ENCODE measurements at places on chromosomes 13 and 19. TPM values are rescaled to one million over a fixed set of nuclear protein-coding genes. Genes with fewer than 3 reads are reported as not detected.

GRCh38 chr19:53906211-53907192 is 2.6 kb upstream of the CACNG7 start:
- H3K4me1 ChIP-seq: peaks cover 5% of the 10 kb centered on the region
- no peak overlapping the region for H3K4me3 ChIP-seq
- H3K27ac ChIP-seq: no peak overlapping the region

- H3K27ac ChIP-seq: no peak overlapping the region
- no peak overlapping the region for H3K4me3 ChIP-seq
- H3K36me3 ChIP-seq: no peaks in the 10 kb centered on the region
- H3K4me1 ChIP-seq: no peaks in the 10 kb centered on the region
- H3K27me3 ChIP-seq: no peaks in the 10 kb centered on the region
Measured at GRCh38 chr19:30091456-30091855, 149.4 kb downstream of the URI1 start.

DNA sequence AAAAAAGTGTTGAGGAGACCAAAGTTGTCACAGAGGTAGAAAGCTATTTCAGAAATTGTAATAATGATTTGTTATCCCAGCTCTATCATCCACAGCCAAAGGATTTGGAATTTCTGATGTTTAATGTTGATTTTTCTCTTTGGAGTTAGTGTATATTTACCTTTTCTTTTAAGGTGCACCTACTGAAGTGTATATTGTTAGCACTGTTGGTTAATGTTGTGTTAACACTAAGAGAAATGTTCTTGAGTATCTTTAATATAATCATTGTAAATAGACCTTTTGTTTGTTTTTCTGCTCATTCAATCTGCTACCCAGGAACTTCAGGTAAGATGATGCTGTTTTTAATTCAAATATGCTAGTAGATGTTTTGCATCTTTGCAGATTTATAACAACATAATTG is 57.5 kb downstream of the ZAR1L start:
- no peaks in the 10 kb centered on the region for H3K27me3 ChIP-seq
- peaks cover 6% of the 10 kb centered on the region for H3K36me3 ChIP-seq
- no peak for DNase-seq

- no peak overlapping the region for H3K4me3 ChIP-seq
- peak; percentile 75 for DNase-seq
- no peaks in the 10 kb centered on the region for H3K27me3 ChIP-seq
- no peaks in the 10 kb centered on the region for H3K36me3 ChIP-seq
Measured at GRCh38 chr13:107421028-107421427, 794.3 kb downstream of the LIG4 start.

- no peak overlapping the region for H3K27ac ChIP-seq
- no peaks in the 10 kb centered on the region for H3K27me3 ChIP-seq
- DNase-seq: no peak
- peaks cover 2% of the 10 kb centered on the region for H3K4me1 ChIP-seq
- no peak overlapping the region for H3K4me3 ChIP-seq
Measured at GRCh38 chr13:106178816-106179215, 356.6 kb downstream of the EFNB2 start.

DNA sequence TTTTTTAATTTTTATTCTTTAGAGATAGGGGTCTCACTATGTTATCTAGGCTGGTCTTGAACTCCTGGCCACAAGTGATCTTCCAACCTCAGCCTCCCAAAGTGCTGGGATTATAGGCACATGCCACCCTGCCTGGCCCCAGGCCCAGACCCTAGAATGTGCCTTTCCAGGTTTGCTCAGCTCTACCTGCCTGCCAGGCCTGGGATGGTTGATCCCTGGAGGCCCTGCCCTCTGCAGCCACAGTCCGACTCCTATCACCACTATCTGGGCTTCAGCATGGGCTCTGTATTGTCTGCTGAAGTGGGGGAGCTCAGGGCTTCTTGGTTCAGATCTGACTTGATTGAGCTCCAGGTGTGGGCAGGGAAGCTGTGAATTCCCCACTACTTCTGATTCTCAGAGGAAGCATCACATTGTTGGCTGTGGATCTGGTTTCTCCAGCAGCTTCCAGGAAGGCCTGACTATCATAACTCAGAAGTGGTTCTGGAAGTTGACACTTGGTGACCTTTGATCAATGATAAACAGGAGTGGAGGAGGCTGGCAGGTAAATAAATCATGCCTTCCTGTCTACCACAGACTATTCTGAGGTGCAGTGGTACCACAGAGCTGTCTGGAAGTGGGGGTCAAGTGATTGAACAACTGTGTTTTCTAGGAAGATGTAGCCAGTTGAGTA is 71.9 kb downstream of the OLFM4 start:
- no peak overlapping the region for H3K4me3 ChIP-seq
- no peak overlapping the region for H3K27ac ChIP-seq
- no peaks in the 10 kb centered on the region for H3K36me3 ChIP-seq

- no peak overlapping the region for H3K4me3 ChIP-seq
- H3K27me3 ChIP-seq: peaks cover 1% of the 10 kb centered on the region
- no peak for DNase-seq
- no peaks in the 10 kb centered on the region for H3K36me3 ChIP-seq
- no peak overlapping the region for H3K27ac ChIP-seq
Measured at GRCh38 chr13:31786011-31786410, 46.7 kb downstream of the RXFP2 start.

- H3K4me3 ChIP-seq: no peak overlapping the region
- H3K36me3 ChIP-seq: no peaks in the 10 kb centered on the region
- H3K27ac ChIP-seq: no peak overlapping the region
- H3K27me3 ChIP-seq: peaks cover 13% of the 10 kb centered on the region
- DNase-seq: no peak
Measured at GRCh38 chr13:24670961-24671381, 9.2 kb upstream of the ATP12A start.

- H3K27me3 ChIP-seq: no peaks in the 10 kb centered on the region
- peak overlapping the region; percentile 79 for H3K27ac ChIP-seq
- H3K36me3 ChIP-seq: peaks cover 7% of the 10 kb centered on the region
- H3K4me3 ChIP-seq: peak overlapping the region; percentile 91
Measured at GRCh38 chr13:23579896-23580683, 9.9 kb downstream of the TNFRSF19 start.

DNA sequence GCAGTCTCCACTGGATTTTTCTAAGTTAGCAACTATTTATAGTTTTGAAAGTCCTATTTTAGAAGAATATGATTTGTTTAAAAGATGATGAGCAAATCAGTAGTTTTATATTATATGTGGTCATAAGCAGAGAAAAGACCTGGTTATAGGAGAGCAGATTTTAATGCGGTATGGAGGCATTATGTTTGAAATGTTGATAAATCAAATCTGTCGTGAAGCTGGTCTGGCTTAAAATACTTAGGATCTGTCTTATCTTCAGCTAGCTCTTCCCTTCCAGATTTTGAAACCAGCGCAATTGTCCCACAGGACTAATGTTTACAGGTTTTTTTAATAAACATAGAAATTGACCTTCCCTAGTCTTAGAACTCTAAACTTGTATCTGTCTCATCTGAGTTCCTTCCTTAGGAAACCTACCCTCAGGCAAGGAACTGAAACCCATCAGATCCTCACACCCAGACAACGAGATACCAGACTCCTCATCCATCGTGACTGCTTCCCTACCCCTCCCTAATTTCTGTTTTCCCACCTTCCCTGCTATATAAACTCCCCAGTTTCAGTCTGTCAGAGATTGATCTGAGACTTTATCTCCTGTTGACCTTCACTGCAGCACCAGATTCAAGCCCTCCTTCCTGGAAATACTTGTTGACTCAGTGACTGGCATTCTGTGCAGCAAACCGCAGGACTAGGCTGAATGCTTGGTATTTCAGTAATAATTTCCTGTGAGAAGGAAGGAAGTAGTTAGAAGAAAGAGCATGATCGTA is 37.8 kb upstream of the CXCL17 start:
- no peaks in the 10 kb centered on the region for H3K36me3 ChIP-seq
- no peak overlapping the region for H3K27ac ChIP-seq
- no peaks in the 10 kb centered on the region for H3K4me1 ChIP-seq
- H3K4me3 ChIP-seq: no peak overlapping the region
- DNase-seq: peak; percentile 47

DNA sequence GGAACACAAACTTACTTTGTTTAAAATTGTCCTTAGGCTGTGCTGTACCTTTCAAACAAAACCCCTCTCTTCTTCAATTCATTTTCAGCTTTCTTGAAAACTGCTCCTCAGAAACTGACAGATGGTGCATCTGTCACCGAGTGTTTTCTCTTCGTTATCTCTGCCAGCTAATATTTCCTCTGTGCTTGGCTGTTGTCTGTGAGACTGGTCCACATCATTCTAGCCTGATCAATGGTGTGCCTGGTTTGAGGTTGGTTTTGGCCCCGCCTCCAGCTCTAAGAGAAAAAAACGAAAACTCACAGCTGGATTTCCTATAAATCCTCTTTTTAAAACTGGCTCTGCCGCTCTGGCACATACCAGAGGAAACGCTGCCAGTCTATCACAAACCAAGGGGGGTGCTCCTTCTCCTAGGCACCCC is 79.7 kb downstream of the STARD13 start:
- H3K27ac ChIP-seq: peak overlapping the region; percentile 66
- peaks cover 5% of the 10 kb centered on the region for H3K36me3 ChIP-seq
- H3K4me1 ChIP-seq: peaks cover 30% of the 10 kb centered on the region
- no peaks in the 10 kb centered on the region for H3K27me3 ChIP-seq
- DNase-seq: peak; percentile 62

DNA sequence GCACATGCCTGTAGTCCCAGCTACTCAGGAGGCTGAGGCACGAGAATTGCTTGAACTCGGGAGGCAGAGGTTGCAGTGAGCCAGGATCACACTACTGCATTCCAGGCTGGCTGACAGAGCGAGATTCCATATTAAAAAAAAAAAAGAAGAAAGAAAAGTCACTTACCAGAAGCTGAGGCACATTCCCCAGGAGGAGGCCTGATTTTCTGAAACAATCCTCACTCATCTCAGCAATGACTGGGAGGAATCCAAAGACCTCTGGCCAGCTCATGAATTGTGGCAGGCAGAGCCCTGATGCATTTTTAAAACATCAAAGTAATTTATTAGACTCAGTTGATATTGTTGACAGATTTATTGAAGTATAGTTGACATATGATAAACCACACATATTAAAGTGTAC is 206.3 kb downstream of the FOXO1 start:
- H3K27me3 ChIP-seq: no peaks in the 10 kb centered on the region
- H3K27ac ChIP-seq: no peak overlapping the region
- no peak overlapping the region for H3K4me3 ChIP-seq
- no peaks in the 10 kb centered on the region for H3K4me1 ChIP-seq

DNA sequence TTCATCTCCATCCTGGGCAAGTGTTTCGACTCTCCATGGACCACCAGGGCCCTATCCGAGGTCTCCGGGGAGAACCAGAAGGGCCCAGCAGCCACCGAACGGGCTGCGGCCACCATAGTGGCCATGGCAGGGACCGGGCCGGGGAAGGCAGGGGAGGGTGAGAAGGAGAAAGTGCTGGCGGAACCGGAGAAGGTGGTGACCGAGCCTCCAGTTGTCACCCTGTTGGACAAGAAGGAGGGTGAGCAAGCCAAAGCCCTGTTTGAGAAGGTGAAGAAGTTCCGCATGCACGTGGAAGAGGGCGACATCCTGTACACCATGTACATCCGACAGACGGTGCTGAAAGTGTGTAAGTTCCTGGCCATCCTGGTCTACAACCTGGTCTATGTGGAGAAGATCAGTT is 4.7 kb upstream of the MAP2K7 start:
- H3K4me3 ChIP-seq: no peak overlapping the region
- peaks cover 16% of the 10 kb centered on the region for H3K36me3 ChIP-seq
- no peak overlapping the region for H3K27ac ChIP-seq

- H3K27me3 ChIP-seq: no peaks in the 10 kb centered on the region
- H3K36me3 ChIP-seq: peaks cover 2% of the 10 kb centered on the region
- no peak for DNase-seq
- H3K4me1 ChIP-seq: peaks cover 18% of the 10 kb centered on the region
Measured at GRCh38 chr19:678791-679388, 2.7 kb downstream of the FSTL3 start.

GRCh38 chr13:51844862-51845573 is at the start of gene TMEM272:
Gene TMEM272, minus strand, starts transcription at chr13:51845177. Its CDS starts 6,647 bp downstream, at chr13:51838530.
- no peaks in the 10 kb centered on the region for H3K36me3 ChIP-seq
- H3K27ac ChIP-seq: no peak within 1 kb of the TSS
- peaks cover 28% of the 10 kb centered on the region for H3K27me3 ChIP-seq
- H3K4me3 ChIP-seq: no peak within 1 kb of the TSS

- no peaks in the 10 kb centered on the region for H3K27me3 ChIP-seq
- H3K36me3 ChIP-seq: peaks cover 6% of the 10 kb centered on the region
- H3K4me3 ChIP-seq: peak overlapping the region; percentile 17
- peak overlapping the region; percentile 84 for H3K27ac ChIP-seq
- DNase-seq: no peak
Measured at GRCh38 chr19:52188822-52189734, 774 bp upstream of the PPP2R1A start.

- H3K36me3 ChIP-seq: no peaks in the 10 kb centered on the region
- H3K4me1 ChIP-seq: peaks cover 3% of the 10 kb centered on the region
- H3K4me3 ChIP-seq: no peak overlapping the region
- DNase-seq: no peak
Measured at GRCh38 chr13:73970421-73971055, 163.7 kb downstream of the KLF12 start.

- H3K36me3 ChIP-seq: no peaks in the 10 kb centered on the region
- H3K4me1 ChIP-seq: no peaks in the 10 kb centered on the region
- no peak overlapping the region for H3K27ac ChIP-seq
- no peak for DNase-seq
- H3K27me3 ChIP-seq: peaks cover 14% of the 10 kb centered on the region
Measured at GRCh38 chr13:50697746-50698539, 145.5 kb downstream of the DLEU7 start.

GRCh38 chr13:111650626-111651025 is 330.2 kb downstream of the TEX29 start:
- no peaks in the 10 kb centered on the region for H3K4me1 ChIP-seq
- H3K27ac ChIP-seq: no peak overlapping the region
- H3K36me3 ChIP-seq: no peaks in the 10 kb centered on the region
- no peak for DNase-seq
- no peaks in the 10 kb centered on the region for H3K27me3 ChIP-seq

GRCh38 chr19:46383846-46384245 is 29.5 kb downstream of the CCDC8 start:
- H3K4me3 ChIP-seq: no peak overlapping the region
- DNase-seq: no peak
- no peak overlapping the region for H3K27ac ChIP-seq
- H3K4me1 ChIP-seq: no peaks in the 10 kb centered on the region
- no peaks in the 10 kb centered on the region for H3K27me3 ChIP-seq

- DNase-seq: no peak
- no peak overlapping the region for H3K4me3 ChIP-seq
- peaks cover 9% of the 10 kb centered on the region for H3K27me3 ChIP-seq
- no peak overlapping the region for H3K27ac ChIP-seq
Measured at GRCh38 chr13:59504407-59504806, 659.3 kb downstream of the DIAPH3 start.

KRTDAP gene
- not detected for total RNA-seq

GGN gene
- total RNA-seq: under 0.01 TPM

MBNL2 gene
- total RNA-seq: 126 TPM

GNG7 gene
- total RNA-seq: under 0.01 TPM

DZIP1 gene
- total RNA-seq: 16.9 TPM

PEAK3 gene
- total RNA-seq: under 0.01 TPM

ETV2 gene
- 0.28 TPM for total RNA-seq

CLDND2 gene
- total RNA-seq: not detected

IGSF23 gene
- total RNA-seq: not detected

ZNF525 gene
- 6.7 TPM for total RNA-seq

Data from IMR-90 (cell line).